EL (cell line): ENCODE measurements at places on chromosomes 7 and 10.
A peak's percentile ranks its signal among the peaks of the same experiment; 100 is the strongest.

DNA sequence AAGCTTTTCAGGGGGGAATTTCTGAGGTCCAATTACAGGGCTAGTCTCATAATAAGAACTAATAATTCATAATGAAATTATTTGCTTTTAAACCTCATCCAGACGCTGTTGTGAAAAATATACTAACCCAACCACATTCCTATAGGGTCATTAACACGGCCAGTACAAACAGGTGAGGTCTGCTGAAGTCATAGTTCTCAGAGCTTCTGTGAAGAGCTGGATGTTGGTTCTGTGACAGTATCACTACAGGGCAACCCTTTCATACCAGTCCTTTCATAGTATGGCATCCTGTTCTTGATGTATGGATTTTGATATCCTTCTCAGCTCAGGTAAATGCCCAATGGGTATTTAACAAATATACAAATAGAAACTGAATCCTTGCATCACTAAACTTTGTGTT, 62.3 kb upstream of the FAM133B start:
- no peak for DNase-seq

DNA sequence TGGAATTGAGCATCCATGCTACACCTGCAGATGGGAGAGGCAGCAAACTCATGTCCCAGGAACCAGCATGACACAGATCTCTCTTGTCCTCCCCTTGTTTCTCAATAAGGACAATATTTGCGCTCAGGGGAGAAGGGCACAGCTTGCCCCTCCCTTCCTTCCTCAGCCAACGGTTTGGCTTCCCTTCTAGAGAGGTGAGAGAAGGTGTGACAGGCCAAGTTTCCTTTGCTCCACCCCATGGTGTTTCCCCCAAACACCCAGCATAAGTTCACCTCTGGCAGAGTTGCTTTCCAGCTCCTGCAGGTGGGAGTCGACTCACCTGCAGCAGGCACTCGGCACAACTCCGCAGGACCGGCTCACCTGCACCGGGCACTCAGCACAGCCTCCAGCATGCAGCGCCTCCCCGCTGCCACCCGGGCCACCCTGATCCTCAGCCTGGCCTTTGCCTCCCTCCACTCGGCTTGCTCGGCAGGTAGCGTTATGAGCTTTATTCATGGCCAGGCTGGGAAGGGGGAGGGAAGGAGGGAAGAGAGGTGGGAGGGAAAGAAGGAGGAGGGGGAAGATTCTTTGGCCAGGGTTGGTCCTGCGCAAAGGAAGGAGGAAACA, at the start of the genes ATP6V0A4 and TMEM213:
ATP6V0A4 (minus strand) TSS at position 482 of the 606 bp plus-strand sequence. CDS start 26,949 bp downstream, outside the sequence.
TMEM213 (plus strand) TSS at position 280 of the 606 bp plus-strand sequence; CDS start at position 391, 111 bp downstream.
- no peak for DNase-seq

GRCh38 chr10:29734962-29735627, 100.3 kb upstream of the SVIL start:
- DNase-seq: peak; percentile 45

GRCh38 chr7:43590862-43591557, 8.1 kb downstream of the STK17A start:
- no peak for DNase-seq

GRCh38 chr7:143449793-143450192, 6.5 kb downstream of the TAS2R60 start:
- no peak for DNase-seq

DNA sequence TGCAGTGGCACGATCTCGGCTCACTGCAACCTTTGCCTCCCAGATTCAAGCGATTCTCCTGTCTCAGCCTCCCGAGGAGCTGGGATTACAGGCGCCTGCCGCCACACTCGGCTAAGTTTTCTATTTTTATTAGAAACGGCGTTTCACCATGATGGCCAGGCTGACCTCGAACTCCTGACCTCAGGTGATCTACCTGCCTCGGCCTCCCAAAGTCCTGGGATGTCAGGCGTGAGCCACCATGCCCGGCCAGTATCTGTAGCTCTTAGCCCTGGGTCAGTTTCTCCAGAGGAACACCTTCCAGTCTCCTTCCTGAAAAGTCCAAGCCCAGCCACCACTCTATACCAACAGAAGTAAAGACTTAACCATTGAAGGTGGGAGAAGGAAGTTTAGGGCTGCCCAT, 15.2 kb upstream of the ZKSCAN1 start:
- no peak for DNase-seq

DNA sequence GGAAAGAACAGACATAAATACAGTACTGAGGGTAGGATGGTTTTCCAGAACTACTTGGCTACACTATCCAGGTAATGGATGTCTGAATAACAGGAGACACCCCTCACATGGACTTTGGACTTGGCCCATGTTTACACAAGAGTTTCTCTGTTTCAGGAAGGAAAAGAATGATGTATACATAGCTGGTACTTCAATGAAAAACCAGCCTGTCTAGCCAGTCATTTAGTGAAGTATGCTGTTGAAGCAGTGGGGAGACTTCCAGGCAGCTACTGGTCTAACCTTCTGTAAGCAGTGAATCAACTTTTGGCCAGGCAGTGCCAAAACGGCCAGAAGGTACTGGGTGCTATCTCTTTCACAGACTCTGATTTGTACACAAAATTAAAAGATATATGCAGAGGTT, 135.0 kb downstream of the MBL2 start:
- DNase-seq: no peak

GRCh38 chr7:86814661-86815379, 171.1 kb downstream of the GRM3 start:
- DNase-seq: peak; percentile 0

- no peak for DNase-seq
These were observed 208.3 kb upstream of the NPSR1 start for GRCh38 chr7:34449765-34450164.

DNA sequence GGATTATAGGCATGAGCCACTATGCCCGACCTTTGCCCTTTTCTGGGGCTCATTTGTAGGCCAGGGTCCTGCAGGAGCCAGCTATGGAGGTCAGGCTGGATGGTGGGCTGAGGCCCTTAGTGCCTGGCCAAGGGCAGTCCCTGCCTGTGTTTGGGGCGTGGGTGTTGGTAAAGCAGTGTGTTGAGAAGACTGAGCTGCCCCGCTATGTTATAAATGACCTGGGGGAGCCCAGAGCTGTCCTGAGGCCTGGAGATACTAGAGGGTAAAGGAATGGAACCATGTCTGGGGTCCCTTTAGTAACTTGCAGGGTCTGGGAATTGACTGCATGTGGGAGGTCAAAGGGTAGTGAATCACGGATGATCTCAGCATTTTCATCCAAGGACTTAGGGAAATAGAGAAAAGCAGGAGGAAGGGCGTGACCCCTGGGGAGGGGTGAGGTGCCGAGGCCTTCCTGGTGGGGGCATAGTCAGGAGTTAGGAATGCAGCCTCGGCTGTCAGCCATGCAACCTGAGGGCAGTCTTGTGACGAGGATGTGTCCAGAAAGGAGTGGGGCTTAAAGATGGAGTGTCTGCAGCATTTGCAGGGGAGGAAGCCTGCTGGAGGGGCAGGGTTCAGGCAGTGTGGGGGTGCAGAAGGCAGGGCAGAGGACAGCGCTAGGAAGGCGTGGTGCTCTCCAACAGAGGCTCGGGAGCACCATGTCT, 31.5 kb downstream of the TMEM248 start:
- DNase-seq: peak; percentile 96

DNA sequence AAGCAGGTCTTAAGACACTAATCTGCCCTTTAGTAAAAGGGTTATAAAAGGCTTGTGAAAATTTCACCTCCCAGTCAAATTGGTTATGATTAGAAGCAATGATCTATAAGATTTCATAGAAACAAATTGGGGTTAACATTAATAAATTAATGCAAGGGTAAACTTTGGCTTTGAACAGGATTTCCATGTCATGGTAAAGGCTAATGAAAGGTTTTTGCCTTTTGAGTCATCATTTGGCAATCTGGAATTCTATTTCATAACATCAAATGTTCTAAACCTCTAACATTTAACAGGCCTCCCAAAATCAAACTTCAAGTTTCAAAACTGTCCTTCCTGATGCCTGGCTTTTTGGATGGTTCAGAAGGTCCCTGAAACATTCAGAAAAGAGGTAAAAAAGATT, 62.4 kb downstream of the COA1 start:
- DNase-seq: peak; percentile 42

GRCh38 chr10:11225935-11226334, 208.3 kb downstream of the CELF2 start:
- no peak for DNase-seq

GRCh38 chr10:31847515-31847914, 81.1 kb downstream of the ARHGAP12 start:
- DNase-seq: no peak

GRCh38 chr7:128878226-128879105, 15.8 kb downstream of the ATP6V1F start:
- no peak for DNase-seq

- no peak for DNase-seq
These were observed 3.0 kb downstream of the IRF5 start for GRCh38 chr7:128940494-128941322.

GRCh38 chr10:124283949-124284250, 134.8 kb downstream of the OAT start:
- DNase-seq: no peak

- peak; percentile 25 for DNase-seq
These were observed 510.2 kb downstream of the RPS24 start for GRCh38 chr10:78543749-78544362.

DNA sequence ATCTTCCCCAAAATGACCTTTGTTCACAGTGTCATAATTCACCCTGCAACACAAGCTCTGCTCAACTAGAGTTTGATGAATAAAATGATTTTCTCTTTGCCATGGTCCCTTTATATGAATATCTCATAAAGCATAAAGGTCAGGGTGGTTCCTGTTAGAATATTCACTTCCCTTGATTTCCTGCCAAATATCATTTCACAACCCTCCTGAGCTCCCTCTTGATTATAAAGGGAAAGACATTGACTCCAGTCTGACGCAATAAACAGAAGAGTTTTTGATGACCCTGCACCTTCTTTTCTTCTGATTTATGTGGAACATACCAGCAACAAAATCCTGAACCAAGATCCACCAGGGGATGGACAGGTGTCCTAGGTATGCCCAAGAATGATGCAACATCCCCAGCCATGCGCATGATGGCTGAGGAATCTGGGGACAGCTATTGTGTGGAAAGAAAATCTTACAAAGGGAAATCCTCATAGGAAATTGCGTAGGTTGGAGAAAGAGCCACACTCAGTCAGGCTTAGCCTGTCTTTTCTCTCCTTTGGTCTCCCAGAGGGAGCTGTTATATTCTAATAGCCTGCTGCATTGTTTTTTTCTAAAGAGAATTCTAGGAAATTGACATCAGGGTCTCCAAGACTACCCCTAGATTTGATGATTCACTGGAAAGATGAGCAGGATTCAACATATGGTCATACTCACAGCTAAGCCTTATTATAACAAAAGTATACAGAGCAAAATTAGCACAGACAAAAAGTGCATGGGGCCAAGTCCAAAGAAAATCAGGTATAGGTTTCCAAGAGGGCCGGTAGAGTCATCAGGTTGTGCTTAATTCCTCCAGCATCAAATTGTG, 18.8 kb downstream of the IFIT3 start:
- peak; percentile 62 for DNase-seq

- no peak for DNase-seq
These were observed 600.1 kb upstream of the STEAP1 start for GRCh38 chr7:89554209-89554608.

DNA sequence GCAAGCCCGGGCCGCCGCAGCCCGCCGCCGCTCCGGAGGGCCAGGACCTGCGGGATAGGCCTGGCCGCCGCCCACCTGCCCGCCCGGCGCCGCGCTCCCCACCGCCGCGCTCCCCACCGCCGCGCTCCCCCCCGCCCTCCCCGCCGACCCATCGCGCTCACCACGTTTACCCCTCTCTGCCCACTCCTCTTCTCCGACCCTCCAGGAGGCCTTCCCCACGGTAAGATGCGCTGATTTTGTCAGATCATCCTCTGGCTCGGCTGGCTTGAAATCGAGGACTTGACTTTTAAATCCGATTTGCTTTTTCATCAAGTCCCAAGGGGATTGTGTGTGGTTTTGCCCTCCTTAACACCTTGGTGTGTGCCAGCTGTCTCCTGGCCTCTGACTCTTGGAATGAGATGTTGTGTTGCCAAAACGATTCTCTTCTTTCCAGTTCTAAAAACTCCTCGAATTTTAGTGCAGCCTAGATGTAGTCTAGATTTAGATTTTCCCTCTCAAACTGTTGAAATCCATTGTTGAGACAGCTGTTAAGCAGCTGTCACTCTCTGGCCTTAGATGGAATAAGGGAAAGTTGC, 738 bp downstream of the POM121 start:
- DNase-seq: no peak

DNA sequence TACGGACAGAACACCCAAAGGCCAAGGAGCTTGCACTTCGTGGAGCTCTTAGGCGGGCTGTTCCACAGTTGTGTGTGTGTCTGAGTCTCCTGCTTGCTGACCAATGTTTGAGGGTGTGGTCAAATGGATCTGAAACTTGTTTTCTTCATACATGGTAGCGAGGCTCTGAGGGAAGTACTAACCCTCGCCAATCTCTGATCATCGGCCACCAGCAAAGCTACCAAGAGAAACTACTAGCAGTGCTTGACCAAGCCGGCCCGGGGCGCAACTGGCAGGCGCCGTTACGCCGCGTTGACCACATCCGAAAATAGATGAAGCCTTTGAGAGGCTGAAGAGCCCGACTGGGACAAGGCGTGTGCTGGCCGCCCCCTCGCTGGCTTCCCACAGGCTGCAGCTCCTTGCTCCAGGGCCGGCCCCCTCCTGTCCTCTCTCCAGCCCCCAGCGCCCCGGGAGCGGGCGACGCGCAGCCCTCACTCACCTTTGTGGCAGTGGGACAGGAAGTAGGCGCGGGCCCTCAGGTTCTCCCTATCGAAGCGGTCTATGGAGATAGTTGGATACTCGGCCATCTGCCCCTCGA, 384 bp downstream of the DCLRE1C start:
- DNase-seq: peak; percentile 74

DNA sequence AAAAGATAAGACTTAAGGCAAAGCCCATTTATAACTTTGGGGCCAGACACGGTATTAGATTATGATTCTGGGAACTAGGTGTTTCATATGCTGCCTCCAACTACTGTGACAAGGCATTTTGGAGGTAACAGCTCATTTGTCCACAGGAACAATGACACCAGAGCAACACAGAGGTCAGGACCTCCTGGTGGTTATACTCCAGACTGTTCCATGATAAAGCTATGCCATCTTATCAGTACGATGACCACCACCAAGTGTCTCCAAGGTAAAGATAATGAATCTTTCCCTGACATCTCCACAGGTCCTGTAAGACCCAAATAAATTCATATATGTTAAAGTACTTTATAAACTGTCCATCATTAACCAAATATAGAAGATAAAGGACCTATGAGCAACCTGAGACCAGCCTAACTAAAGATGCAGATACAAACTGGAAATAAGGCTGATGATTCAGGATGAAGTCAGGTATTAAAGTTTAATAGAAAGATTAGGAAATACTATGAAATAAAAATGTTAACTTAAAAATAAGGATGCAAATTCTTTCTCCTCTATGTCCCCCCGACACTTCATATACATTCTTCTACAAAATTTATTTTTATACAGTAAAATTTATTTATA, 26.2 kb downstream of the CUL2 start:
- no peak for DNase-seq

DNA sequence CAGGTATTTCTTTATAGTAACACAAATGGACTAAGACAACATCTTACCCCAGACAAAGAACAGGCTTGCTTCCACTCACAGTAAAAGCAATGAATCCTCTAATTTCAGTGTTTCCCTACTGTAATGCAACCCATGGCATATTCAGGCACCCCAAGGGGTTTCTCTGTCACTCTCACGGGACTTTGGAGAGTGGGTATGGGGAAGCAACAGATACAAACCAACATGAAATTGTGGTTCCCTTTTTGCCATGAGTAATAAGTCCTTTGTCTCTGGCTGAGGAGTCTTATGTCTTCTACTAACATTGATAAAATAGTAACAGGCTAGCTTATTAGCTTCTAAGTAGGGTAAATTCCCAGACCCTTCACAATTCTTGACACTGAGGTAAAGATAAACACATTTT, 51.4 kb upstream of the AOAH start:
- DNase-seq: no peak

GRCh38 chr10:97499561-97500296, 1.0 kb downstream of the UBTD1 start:
- peak; percentile 77 for DNase-seq
